Activated CD8-positive, alpha-beta memory T cell treated with anti-CD3 and anti-CD28 coated beads, Interleukin-2, amount 10 ng/mL, durations not matched to agents 7 days and 5 days (primary cell): ENCODE measurements at places on chromosomes 12 and 14. TPM values are rescaled to one million over a fixed set of nuclear protein-coding genes. Genes with fewer than 3 reads are reported as not detected.

KDM2B gene
- 63.8 TPM for total RNA-seq

RDH12 gene
- not detected for total RNA-seq

DNA sequence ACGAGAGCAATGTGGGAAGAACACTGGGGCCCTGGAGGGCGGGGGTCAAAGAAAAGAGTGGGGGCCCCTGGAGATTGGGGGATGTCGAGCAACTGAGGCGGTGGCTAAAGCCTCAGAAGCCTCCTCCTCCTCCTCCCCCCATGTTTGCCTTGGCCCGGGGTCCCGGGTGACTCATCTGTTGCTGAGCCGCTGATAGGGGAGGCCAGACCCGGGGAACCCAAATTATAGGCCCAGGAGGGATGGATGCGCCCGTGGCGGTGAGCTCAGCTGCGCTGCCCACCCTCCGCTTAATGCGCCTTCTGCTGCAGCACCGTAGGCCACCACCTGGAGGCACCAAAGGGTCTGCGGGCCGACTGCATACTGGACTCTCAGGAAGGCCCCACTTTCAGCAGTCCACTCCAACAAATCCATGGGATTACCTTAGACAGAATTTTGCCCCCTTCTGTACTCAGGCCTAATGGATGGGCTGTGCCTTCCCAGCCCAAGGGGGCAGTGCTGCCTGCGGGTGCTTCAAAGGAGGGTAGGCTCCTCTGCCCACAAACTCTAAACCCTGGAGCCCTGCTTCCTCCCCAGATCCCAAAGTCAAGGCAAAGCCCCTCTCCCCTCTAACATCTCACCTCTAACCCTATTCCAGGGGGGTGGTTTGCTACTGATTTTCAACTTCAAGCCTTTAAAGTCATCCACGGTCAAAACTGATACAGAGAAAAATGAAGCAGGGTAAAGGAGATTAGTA is 2.6 kb upstream of the WNT10B start:
- peak; percentile 62 for DNase-seq
- H3K4me3 ChIP-seq = no peak overlapping the region
- H3K27me3 ChIP-seq = peaks cover 89% of the 10 kb centered on the region
- no peak overlapping the region for H3K27ac ChIP-seq
- peaks cover 51% of the 10 kb centered on the region for H3K4me1 ChIP-seq

DNA sequence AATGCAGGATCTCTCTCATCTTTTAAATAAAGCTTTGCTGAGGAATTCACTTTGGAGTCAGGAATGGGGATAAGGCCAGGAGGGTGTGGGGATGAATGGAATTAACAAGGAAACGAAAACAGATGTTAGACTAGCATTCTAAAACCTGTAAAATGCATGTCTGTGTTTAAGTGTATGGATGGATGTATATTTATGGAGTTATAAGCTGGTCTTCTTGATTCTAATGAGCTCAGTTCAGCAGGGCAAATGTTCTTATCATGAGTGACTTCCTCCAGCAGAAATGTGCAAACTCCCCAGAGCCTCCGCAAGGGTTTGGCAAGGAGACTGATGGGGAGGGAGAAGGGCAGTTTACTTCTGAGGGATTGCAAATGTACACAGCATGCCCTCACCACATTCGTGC is 149.1 kb downstream of the NTF3 start:
- no peak overlapping the region for H3K27ac ChIP-seq
- no peaks in the 10 kb centered on the region for H3K36me3 ChIP-seq
- DNase-seq = no peak
- H3K4me1 ChIP-seq = no peaks in the 10 kb centered on the region
- no peak overlapping the region for H3K4me3 ChIP-seq

- H3K4me3 ChIP-seq = peak overlapping the region; percentile 82
- H3K27me3 ChIP-seq = peaks cover 5% of the 10 kb centered on the region
- peaks cover 34% of the 10 kb centered on the region for H3K36me3 ChIP-seq
- H3K27ac ChIP-seq = peak overlapping the region; percentile 87
- peak; percentile 67 for DNase-seq
Observed at GRCh38 chr12:110280392-110280778, 662 bp upstream of the ATP2A2 start.

DNA sequence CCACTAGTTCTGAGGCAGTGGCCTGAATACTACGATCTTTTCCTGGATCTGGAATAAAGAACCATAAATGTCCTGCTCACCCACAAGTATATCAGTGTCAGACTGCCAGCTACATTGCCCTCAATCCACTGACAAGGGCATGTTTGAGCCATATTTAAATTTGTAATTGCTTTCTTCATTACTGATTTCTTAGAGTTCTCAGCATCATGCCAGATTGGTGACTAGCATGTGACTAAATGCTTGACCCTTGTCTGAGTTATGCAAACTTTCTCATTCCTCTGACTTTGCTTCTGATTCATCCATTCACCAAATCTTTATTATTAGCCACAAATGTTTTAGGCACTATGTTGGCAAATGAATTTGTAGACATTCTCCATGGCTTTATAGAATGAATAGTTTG is 143.6 kb upstream of the SLC16A7 start:
- H3K4me1 ChIP-seq = no peaks in the 10 kb centered on the region
- no peak for DNase-seq
- H3K27me3 ChIP-seq = no peaks in the 10 kb centered on the region
